ENCODE measurements at places on chromosomes 16 and 17. TPM values are rescaled to one million over a fixed set of nuclear protein-coding genes. Genes with fewer than 3 reads are reported as not detected.

Gene GPR142
- total RNA-seq: not detected

Gene KRTAP1-5
- not detected for total RNA-seq

Gene ASGR1
- total RNA-seq: 0.64 TPM

Gene PLEKHH3
- total RNA-seq: 1.1 TPM

Gene INTS2
- total RNA-seq: 8.7 TPM

Gene SLC16A6
- 7.7 TPM for total RNA-seq
